ENCODE measurements at places on chromosomes 4 and X.

GRCh38 chr4:2258091-2259035 is 3.5 kb downstream of the MXD4 start:
- DNase-seq = no peak

DNA sequence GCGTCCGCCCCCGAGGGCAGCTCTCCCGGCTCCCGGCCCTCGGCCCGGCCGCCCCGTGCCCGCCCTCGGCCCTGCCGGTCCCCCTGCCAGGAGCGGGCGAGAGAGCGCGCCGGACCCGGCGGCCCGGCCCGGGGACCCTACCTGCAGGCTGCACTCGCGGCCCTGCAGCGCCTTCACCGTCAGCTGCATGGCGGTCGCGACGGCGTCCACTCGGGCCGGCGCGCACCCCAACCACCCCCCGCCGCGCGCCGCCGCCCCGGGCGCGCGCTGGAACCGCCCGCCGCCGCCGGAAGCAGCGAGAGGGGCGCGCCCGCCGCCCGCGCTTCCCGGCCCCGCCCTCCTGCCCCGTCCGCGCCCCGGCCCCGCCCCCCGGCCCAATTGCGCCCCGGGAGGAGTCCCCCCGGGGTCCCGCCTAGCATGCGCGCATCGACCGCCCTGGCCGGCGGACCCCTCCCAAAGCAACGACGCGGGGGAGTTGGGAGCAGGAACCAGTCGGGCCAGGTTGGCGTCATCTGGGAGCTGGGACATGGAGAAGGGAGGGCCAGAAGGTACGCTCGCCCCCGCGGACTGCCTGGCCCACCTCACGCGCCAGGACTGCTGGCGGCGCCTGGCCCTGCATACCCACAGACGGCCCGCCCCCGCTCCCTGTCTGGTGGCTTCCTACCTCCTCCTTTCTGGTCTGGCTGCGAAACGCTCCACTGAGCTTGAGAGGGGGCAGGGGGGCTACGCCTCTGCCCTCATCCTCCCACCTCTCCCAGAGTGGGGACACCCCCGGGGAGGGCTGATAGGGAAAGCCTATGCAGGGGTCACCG is at the start of gene UBL4A:
Gene UBL4A (minus strand): TSS at position 220 of the 812 bp plus-strand sequence. CDS start 31 bp downstream, at position 189.
- peak; percentile 44 for DNase-seq

GRCh38 chr4:39505581-39505980 is 21.7 kb downstream of the UGDH start:
- DNase-seq = no peak

DNA sequence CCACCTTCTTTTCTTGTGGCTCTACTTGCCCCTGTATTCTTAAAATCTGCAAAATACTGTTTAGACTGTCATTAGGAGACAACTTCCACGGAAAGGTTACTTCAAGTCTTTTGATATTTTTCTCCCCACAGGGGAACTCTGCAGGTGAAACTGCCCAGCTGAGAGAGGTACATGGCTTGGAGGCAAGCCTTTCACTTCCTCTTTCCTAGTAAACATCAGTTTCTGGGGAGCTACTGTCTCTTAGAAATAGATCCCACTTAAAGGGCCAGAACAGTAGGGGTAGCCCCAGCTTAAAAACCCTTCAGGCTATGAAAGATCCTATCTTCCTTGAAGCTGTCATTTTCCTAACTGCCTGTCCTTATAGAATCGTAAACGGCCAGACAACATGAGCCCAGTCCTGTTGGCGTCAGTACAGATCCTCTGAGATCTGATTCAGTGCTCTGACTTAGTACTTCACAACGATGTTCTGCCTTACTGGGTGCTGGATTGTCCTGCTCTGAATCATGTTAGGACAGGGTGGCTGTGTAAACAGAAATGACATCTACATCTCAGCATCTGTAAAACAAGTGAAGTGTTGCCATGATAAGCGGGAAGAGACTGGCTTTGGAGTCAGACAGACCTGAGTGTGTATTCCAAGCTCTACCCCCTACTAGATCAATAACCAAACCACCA is 102.1 kb downstream of the ITIH6 start:
- no peak for DNase-seq

- DNase-seq = no peak
These were observed 30.7 kb upstream of the MAP9 start for GRCh38 chr4:155407480-155407879.

Measured in putamen (tissue), 1 donor.